NCI-H1417 treated with DMSO at 0.1 percent for 48 hours (cell line): ENCODE measurements at places on chromosomes 6 and 20.

DNA sequence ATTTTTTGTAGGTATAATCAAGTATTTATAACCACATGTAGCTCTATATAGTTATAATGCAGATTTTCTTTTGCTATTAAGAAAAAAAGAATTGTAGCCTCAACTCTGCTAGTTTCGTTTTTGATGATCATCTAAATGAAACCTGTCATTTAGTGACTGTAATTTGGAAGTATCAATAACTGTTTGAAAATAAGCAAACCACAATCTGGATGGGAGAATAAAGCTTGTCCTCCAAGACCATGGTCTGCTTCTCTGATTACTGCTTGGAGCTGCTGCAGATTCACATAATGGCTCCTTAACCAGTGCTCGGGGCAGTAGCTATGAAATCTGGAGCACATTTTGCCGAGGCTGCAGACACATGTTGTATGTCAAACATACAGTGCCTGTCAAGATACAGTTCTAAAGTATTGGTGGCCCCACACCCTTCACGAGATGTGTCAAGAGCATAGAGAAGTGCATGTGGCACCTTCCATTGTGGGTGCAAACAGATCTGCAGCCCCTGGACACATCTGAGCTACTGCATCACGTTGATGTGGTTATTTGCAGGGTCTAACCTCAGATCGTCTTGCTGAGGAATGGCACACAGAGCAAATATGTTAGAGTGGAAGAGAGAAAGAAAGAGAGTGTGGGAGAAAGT lies 255.7 kb upstream of the SUPT3H start:
- DNase-seq, result no peak

DNA sequence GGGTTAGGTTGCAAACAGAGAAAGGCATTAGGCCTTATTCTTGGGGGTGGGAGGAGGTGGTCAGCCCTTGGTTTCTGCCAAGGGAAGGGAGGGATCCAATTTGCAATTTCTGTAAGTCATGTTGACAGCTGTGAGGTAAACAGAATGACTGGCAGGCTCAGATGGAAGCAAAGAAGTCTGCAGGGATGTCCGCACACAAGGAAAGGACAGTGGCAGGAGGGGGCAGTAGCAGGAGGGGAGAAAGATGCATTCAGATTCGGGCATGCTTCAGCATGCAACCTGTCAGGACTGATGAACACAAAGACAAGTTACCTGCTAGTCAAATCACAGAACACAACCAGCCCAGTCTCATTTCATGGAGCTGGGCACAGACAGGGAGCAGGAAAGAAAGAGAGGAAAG lies 217.9 kb upstream of the FOXA2 start:
- no peak for DNase-seq

DNA sequence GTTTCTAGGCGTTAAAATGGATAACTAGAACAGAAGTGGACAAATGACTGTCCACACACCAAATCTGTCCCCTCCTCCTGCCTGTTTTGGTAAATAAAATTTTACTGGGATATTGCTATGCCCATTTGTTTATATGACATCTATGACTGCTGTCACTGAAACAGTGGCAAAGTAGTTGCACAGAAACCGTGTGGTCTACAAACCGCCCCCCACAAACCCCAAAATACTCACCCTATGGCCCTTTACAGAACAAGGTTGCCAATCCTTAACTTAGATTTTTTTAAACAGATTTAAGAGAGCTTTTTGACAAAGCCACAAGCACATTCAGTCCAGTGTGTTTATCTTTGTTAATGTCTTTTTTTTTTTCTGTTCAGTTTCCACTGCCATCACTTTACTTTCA lies 137.8 kb downstream of the MTFR2 start:
- no peak for DNase-seq

GRCh38 chr6:42963179-42963854 lies 2.8 kb downstream of the GNMT start:
- no peak for DNase-seq

DNA sequence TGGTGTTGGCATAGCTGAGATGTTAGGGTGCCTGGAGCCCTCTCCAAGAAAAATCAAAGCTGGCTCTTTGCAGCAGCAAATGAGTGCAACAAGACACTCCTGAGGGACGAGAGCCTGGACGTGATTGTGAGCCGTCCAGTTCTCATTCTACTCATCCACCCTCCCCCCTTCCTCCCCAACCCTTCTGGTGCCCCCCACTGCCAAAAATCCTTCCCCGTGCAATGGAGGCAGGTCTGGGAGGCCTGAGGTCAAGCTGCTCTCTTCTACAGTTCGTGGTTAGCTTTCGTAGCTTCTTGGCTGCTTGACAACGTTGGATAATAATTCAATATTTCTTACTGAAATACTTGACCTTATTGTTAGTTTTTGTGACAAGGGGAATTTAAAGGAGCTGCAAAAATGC lies 185.3 kb upstream of the SUPT3H start:
- no peak for DNase-seq

DNA sequence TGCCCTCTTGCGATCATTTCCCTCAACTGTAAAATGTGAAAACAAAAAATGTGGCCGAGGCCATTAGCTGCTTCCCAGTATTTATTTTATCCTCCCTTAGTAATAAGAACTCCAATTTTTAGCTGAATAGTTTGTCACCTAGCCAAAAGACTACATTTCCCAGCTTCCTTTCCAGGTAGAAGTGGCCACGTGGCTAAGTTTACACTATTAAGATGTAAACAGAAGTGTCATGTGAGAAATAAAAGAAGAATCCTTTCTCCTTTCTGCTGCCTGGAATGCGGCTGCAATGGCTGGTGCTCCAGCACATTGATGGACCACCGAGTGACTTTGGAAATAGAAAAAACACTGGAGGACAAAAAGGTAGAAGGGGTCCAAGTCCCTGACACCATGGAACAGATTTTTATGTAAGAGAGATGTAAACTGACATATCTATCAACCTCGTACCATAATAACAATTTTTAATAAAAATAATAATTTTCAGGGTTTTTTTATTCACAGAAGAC lies 268.8 kb downstream of the PKHD1 start:
- no peak for DNase-seq

DNA sequence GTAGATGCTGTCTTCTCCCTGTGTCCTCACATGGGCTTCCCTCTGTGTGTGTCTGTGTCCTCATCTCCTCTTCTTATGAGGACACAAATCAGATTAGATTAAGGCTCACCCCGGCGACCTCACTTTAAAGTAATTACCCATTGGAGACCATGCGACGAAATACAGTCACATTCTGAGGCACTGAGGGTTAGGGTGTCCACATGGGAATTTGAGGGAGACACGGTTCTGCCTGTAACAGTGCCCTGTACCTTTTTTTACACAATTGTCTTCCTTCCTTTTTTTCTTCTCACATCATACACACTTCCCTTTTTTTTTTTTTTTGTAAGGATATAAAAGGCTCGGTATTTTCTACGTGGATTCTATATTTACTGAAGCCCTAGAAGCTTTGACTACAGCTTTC lies 48.9 kb downstream of the DEK start:
- no peak for DNase-seq

GRCh38 chr6:145531032-145531431 lies 204.3 kb downstream of the EPM2A start:
- DNase-seq, result no peak

DNA sequence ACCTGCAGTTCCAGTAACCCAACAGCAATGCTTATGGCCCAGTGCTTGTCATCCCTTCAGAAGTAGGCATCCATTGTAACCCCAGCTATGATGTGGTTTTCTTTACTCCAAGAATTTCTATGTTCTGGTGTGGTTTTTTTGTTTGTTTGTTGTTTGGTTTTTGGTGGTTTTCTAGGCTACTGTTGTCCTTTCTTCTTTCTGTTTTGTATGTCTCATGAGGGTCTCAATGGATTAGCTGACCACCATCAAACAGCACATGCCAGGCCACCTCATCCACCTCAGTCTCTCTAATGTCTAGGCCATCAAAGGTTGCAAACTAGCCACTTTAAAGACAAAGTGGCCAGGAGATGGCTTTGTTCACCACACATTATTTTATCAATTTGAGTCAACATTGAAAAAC lies 59.4 kb upstream of the TMEM30A start:
- no peak for DNase-seq

DNA sequence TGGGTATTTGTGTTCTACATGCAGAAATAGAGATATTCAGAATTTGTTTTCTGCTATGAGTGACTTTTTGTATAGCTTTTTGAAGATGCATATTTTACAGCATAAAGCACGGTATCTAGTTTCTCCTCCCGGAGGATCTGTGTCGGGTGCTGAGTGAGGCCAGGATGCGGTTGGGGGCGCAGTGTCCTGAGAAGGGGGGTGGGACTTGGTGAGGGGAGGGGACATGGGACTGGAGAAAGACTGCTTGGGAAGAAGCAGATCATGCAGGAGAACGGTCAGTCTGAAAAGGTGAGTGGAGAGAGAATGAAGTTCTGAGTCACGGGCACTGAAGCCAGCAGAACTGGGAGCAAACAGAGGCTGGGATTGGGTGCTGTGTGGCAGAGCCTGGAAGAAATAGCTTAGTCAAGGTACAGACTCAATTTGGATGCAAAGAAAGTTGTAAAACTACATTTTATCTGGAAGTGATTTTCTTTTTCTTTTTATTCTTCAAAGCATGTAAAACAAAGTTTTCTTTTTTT lies 44.0 kb downstream of the STX11 start:
- DNase-seq, result no peak

DNA sequence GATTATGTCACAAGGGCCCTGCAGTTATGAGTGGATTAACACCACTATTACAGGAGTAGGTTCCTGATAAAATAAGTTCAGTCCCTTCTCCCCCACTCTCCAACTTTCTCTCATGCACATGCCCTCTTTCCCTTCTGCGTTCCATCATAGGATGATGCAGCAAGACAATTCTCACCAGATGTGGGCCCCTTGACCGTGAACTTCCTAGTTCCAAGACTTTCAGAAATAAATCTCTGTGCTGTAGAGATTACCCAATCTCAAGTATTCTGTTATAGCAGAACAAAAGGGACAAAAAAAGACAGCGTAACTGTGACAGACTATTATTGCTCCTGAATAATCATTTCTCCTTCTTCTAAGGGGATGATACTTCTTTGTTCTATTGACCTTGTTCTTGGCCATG lies 33.8 kb upstream of the TMEM244 start:
- DNase-seq, result no peak

GRCh38 chr20:8394308-8394945 lies 262.4 kb downstream of the PLCB1 start:
- DNase-seq, result no peak

- DNase-seq, result no peak
These were observed 84.3 kb downstream of the SHLD1 start for GRCh38 chr20:5834436-5835005.

- no peak for DNase-seq
These were observed 12.9 kb upstream of the CCN6 start for GRCh38 chr6:112040956-112041355.
